ENCODE measurements at places on chromosomes 13 and 19.

- no peak for DNase-seq
Observed at GRCh38 chr19:15251749-15252397, 19.6 kb upstream of the EPHX3 start.

GRCh38 chr19:5948752-5949564 lies 29.0 kb downstream of the RANBP3 start:
- no peak for DNase-seq

DNA sequence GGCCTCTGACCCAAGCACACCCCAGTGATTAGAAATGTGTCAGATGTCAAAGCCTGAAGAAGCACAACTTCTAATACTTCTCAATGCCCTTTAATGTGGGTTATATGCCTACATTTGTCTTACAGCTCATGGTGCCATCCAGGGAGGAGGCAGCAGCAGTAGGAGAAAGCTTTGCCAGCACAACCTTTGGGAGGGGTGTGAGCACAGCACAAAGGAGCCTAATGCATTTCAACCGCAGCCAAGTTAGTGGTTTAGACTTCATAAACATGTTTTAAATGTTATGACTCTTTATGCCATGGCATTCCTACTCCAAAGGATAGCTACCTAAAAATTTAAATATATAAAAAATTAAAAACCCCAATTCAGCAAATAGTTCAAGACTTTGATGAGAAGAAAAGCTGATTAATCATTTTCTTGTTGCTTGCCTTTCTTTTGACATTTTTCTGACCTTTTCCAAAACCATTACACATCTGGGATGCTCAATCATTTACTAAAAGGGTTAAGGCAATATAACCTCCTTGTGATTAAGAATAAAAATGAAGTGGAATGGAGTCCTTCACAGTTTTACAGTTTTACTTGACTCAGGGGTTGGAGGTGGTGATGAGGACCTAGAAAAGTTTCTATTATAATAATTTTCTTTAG lies 142.7 kb downstream of the DLEU7 start:
- DNase-seq = no peak

- DNase-seq = no peak
Observed at GRCh38 chr13:48233889-48234488, 983 bp downstream of the ITM2B start.

DNA sequence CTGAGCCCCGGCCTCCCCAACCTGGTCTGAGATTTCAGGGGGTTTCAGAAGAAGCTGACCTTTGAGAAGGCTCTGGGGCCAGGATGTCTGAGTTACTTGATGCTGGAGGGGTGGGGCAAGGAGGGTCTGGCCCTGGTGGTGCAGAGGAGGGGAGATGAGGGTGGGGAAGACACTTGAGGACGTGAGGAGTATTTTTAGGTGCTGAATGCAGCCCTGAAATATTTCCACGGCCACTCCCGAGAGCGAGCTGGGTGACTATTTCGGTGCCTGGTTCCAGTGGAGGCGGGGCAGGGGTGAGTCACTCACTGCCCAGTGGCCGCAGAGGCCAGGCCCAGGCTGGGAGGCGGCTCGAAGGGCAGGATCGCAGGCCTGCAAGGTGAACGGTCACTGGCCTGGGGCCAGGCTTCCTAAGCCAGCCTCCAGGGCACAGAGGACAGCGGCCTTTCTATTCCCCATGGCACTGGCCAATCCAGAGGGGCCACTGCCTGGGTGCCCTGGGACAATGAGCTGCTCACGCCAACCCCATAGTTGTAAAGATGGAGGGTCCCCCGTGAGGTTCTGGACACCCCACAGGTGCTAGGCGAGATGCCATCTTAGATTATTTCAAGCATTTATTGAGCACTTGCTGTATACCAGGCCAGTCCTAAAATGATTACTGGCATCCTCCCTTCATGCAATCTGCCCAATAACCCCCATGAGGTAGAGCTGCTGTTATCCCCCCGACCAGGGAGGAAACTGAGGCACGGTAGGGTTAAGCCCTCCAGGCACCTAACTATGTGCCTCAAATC lies 19.7 kb upstream of the JUND start:
- no peak for DNase-seq

- no peak for DNase-seq
Observed at GRCh38 chr19:12733369-12734214, 892 bp downstream of the TRIR start.

DNA sequence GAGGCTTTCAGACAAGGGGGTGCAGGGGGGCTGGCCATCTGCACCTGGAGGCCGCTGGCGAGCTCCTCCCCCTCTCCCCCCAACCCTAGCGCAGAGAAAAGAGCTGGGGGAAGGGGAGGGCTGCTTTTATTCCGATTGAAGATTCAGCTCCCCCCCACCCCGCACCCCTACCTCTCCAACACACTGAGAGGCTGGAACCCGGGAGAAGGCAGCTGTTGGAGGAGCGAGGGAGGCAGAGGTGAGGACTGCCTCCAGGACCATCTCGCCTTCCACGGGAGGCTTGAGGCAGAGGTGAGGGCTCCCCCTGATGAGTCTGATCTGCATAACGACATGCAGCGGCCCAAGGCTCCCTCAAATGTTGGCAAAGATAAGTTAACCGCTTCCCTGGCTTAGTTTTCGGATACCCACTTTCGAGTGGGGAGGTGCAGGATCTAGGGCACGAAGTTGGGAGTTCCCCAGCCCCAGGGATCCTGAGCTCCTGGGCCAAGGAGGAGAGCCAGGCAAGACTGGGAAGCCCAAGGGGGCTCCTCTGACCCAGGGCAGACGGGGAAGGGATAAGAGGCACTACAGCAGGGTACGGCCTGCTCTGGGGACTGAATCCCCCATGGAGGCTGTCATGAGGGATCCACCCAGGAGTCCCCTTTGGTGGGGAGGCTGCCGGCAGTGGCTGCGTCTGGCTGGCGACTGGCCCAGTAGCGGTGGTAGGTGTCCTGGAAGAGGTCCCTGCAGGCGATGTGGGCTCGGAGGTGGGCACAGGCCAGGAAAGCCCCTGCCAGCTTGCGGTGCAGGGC lies 1.2 kb upstream of the NUMBL start:
- no peak for DNase-seq

GRCh38 chr19:47158367-47158791 lies 27.7 kb downstream of the SAE1 start:
- no peak for DNase-seq

- DNase-seq = no peak
Observed at GRCh38 chr13:31168166-31168565, 6.5 kb upstream of the HSPH1 start.

- no peak for DNase-seq
Observed at GRCh38 chr13:27347211-27347772, 76.7 kb downstream of the RASL11A start.

DNA sequence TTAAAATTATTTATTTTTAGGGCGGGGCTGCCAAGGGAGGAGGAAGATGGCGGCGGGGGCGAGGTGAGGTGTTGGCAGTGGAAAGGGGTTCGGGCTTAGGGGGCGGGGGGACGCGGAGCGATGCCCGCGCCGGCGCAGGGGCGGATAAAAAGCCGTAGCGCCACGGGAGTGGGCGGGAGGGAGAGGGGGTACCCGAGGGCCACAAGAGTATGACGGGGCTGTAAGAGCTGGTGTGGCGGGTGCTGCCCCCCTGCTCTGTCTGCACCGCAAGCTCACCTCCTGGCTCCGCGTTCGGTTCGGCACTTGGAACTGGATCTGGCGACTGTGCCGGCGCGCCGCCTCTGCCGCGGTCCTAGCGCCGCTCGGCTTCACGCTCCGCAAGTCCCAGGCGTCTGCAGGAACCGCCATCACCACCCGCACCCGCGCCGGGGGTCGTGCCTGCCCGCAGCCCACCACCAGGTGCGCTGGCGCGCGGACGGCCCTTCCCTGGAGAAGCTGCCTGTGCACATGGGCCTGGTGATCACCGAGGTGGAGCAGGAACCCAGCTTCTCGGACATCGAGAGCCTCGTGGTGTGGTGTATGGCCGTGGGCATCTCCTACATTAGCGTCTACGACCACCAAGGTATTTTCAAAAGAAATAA lies 265.2 kb upstream of the SGCG start:
- DNase-seq = no peak

DNA sequence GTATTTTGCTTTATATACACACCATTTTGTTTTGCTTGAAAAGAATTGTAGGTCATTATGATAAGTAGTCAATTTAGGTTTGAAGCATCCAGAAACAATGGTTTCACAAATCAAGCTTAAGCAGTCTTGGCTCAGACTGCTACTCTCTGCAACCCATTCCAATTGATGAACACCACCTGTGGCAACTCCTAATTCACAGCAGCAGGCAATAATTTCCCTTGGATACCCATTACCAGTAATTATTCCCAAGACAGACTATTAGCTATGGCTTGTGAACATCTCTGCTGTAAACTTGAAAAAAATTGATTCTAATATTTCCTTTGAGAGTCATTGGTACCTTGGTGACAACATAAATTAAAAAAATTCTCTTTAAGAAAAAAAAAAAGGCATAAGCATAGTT lies 299.3 kb upstream of the SLITRK6 start:
- DNase-seq = no peak

DNA sequence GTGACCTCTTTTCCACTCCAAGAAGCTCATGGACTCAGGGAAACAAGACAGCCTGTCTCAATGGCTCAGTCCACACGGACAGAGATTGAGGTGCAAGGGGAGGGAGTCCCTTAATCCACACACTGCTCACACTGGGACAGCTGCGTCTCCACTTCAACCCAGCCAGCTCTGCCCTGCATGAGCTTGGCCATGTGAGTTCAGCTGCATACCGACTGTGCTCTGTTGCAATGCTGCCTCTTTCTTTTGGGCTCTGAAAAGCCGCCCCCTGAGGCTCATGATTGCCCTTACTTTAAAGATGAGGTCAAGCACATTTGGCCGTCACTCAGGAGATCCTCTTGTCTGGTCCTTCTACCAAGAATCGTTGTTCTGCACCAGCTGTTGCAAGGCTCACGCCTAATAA lies 64.8 kb upstream of the KCTD15 start:
- no peak for DNase-seq

DNA sequence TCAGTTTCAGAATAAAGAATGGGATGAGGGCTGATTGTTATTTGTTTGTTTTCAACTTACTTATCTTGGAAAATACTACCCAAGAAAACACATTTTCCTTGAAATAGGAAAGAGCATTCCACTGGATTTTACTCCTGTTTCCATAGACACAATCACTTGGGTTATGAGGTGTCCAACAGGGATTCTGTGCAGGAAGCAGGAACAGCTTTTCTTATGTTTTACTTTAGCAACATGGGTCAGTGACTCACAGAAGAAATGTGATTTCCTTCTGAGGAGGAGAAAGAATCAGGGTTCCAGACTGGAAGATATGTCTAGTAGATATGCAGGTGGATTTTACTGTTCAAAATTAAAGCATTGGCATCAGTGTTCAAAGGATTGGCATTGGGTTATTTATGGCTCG lies 180.8 kb upstream of the GPC6 start:
- DNase-seq = no peak

- no peak for DNase-seq
Observed at GRCh38 chr13:114248011-114248410, 13.3 kb downstream of the CDC16 start.

DNA sequence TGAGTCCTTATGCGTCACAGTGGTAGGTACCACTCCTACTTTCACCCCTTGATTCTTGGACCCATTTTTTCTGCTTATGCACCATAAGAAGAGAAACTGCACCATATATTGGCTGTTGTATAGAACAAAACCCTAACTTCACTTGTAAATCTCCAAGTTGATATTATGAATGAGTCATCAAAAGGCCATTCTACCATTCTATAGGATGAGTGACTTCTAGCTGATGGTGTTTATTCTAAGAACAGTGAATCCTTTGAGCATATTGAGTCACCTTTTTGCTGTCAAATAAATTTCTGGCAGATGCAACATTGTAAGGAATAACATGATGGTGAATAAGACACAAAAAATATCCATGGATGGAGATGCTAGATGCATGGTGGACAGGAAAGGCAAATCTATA lies 57.7 kb downstream of the POLR1D start:
- no peak for DNase-seq

GRCh38 chr19:6725513-6726231 lies 5.2 kb upstream of the C3 start:
- DNase-seq = no peak

- DNase-seq = peak; percentile 95
Observed at GRCh38 chr13:33642374-33643065, 175.4 kb upstream of the RFC3 start.

GRCh38 chr13:80603351-80603750 lies 262.4 kb upstream of the SPRY2 start:
- DNase-seq = no peak

- DNase-seq = no peak
Observed at GRCh38 chr19:57321751-57322150, 1.5 kb downstream of the ZNF543 start.

- no peak for DNase-seq
Observed at GRCh38 chr19:39325778-39326665, 5.4 kb upstream of the LRFN1 start.

DNA sequence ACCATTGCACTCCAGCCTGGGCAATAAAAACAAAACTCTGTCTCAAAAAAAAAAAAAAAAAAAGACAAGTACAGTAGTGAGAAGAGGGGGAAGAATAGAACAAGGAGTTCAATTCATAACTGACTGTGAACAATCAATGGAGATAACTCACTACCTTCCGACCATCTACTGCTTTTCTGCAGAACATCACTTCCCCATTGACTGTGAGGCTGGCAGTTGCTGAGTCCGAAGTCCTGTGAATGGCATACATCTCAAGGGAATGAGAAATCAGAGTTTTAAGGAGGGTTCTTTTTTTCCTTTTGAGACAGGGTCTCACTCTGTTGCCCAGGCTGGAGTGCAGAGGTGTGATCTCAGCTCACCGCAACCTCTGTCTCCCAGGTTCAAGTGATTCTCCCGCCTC lies 11.2 kb downstream of the ZNF565 start:
- no peak for DNase-seq

GRCh38 chr19:40234429-40235237 lies 8.1 kb upstream of the CCNP start:
- DNase-seq = no peak

- no peak for DNase-seq
Observed at GRCh38 chr13:67341406-67341805, 111.3 kb upstream of the PCDH9 start.

DNA sequence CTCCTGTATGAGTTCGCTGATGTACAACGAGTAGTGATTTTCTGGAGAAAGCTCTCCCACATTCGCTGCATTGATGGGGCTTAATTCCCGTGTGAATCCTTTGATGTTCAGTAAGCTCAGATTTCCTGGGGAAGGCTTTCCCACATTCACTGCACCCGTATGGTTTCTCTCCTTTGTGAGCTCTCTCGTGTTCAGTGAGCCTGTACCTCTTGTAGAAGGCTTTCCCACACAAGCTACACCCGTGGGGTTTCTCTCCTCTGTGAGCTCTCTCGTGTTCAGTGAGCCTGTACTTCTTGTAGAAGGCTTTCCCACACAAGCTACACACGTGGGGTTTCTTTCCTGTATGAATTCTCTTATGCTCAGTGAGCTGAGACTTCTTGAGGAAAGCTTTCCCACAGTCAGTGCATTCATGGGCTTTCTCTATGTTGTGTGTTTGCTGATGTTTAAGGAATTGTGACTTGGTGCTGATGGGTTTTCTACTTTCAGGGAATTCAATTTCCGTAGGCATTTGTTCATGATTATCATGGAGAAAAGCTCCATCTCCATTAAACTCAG lies 3.5 kb upstream of the ZNF577 start:
- no peak for DNase-seq

All from vagina (tissue), 2 donors.